MM.1S (cell line): ENCODE measurements at places on chromosomes 3 and 15.

- no peak for DNase-seq
Observed at GRCh38 chr3:59981377-59981776, 931.6 kb upstream of the CFAP20DC start.

DNA sequence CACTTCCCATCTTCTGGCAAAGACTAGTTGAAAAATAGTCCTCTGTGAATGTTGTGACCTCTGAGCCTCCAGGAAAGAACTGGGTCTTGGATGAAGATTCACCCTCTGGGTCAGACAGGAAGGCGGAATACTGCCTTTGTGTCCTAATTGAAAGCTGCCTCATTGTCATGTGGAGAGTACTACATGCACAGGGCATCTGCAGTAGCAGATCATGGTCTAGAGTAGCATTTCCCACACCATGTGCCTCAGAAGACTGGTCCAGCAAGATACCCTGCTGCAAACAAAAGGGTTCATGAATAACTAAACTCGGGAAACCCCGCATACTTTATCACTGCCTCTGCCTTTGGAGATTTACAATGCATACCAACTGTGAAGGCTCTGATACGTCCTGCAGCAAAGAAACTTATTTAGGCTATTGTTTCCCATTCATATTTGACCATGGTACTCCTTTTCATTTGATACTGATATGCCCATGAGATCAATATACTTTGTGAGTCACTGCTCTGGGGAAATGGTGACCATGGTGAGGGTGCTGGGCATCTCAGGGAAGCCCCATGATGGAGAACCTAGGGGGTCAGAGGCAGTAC, 22.7 kb downstream of the IRAK2 start:
- DNase-seq = no peak

DNA sequence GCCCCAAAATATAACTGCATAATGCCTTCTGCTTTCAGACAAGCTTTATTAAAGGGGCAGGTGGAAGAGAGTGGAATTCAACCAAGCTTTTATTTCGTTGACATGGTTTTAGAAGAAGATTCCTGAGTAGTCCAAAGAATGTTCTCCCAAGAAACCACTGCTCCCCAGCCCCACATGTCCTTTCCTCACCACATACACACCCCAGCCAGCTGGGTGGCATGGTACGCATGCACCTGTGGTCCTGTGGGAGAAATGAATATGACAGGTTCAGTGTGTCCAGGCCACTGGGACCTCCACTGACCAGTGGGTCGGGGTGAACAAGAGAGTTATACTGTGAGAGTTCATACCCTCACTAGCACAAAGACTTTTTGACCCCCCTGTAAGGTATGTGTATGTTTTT, 30.2 kb downstream of the ARID3B start:
- DNase-seq = no peak

GRCh38 chr3:45592830-45593707, 1.5 kb upstream of the LIMD1 start:
- DNase-seq = peak; percentile 88

DNA sequence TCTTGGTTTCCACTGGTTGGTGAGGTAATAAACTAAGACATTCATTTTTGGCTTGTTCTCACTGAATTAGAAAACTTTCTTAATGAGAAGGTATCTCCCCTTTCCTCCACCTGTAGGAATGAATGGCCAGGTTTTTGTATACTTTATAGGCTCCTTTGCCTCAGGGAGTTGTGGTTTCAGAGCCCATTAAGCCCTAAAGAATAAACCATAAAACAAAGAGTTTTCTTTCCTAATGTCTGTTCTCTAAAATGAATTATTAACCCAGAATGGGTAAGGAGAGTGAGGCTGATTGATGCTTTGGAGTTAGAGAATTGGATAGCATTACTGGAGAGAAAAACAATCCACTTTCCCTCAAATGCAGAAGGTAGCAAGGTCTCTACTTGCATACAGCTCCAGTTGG, 67.6 kb downstream of the TIGIT start:
- no peak for DNase-seq

DNA sequence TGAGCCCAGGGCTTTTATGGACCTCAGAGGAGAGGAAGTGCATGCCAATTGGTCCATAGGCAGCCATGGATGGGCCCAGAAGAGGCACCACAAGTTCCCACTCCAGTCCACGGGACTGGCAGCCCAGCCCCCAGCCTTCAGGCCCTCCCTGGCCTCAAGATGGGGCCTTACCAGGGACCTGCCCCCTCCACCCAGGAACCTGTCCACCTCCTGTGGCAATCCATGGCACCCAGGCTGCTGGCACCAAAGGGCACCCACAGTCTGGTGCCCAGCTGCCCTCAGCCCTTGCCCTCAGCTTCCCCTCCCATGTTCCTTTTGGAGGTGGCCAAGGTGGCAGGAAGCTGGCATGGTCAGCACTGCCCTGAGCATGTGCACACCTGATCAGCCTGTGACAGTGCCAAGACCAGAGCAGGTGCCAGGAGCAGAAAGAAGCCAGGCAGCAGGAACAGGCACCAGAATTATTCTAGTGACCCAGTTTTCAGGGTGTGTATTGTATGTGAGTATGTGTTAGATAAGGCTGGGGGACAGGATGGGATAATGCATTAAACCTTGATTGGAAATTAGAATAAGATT, 415.0 kb downstream of the NTRK3 start:
- DNase-seq = no peak

DNA sequence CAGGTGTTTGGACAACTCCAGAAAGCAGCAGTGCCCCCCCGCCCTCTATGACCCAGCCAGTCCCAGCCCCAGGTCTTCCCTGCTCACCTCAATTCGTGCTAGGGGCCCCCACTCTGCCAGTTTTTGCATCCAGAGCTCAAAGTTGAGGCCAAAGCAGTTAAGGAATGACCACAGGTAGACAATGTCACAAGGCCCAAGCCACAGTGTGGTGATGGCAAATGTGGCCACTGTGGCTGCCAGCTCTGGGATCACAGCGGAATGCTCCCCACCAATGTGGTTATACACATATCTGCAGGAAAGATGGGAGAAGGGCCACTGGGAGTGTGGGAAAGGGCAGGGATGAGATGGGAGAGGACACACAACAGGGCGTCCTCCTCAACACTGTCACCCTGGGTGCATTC, 8.2 kb downstream of the KLHL40 start:
- no peak for DNase-seq

- no peak for DNase-seq
Observed at GRCh38 chr3:156689608-156690007, 15.2 kb downstream of the TIPARP start.

GRCh38 chr3:114974387-114974786, 172.7 kb downstream of the ZBTB20 start:
- no peak for DNase-seq
